ENCODE measurements at places on chromosomes 11 and 22.

DNA sequence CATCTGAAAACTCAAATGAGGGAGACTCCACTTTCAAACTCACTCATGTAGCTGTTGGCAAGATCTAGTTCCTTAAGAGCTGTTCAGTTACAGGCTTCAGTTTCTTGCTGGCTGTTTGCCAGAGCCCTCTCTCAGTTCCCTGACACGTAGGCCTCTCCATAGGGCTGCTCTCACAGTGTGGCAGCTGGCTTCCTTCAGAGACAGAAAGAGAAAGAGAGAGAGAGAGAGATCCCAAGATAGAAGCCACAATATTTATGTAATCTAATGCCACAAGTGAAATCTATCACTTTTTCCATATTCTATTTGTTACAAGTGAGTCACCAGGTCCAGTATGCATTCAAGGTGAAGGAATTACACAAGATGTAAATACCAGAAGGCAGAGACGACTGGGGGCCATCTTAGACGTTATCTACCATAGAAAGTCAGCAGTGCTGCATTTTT is 168.8 kb downstream of the RCN1 start:
- DNase-seq = no peak

DNA sequence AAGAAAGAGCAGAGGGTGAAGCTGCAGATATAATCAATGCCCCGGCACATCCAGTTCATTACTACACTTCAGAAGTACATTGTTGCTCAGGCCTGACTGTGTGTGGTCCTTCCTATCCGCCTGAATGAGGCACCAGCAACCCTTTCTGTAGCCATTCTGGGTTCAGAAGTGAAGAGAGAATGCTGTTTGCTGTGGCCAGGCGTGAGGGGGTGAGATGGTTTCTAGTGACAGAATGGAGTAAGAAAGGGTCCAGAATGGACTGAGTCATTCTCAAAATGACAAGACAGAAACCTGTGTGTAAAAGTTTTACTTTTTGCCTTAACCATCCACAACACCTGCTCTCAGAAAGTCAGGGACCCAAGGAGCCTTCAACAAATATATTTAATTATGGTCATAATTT is 334.8 kb downstream of the GUCY1A2 start:
- DNase-seq = no peak

DNA sequence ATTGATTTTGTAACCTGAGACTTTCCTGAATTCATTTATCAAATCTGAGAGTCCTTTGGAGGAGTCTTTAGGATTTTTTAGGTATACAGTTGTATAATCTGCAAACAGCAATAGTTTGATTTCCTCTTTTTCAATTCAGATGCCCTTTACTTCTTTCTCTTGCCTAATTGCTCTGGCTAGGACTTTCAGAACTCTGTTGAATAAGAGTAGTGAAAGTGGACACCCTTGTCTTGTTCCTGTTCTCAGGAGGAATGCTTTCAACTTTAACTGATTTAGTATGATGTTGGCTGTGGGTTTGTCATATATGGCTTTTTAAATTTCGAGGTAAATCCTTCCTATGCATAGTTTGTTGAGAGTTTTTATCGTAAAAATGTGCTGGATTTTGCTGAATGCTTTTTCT is 227.4 kb downstream of the CSNK2A3 start:
- no peak for DNase-seq

DNA sequence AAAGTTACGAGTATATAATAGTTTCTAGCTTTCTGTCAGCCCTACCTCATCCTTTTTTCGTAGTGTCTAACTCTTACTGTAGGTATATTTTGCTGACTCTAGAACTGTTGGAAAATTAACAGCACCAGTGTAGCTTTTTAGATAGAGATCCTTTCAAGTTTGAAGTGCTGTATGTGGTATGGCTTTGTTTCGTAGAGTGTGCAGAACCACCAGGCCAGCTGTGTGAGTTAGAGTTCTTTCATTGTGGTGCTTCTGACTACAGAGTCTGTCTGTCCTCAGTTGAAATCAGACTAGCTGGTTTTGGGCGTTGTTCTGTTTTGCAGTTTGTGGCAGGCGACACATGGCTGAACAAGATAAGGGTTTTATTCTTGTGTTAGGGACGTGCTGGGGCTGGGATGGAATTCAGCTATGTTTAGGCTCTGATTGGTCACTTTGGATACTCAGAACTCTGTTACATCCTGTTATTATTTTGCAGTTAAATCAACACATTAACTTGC is 3.2 kb downstream of the ARHGEF12 start:
- no peak for DNase-seq

- DNase-seq = no peak
Measured at GRCh38 chr22:30305906-30306626, 16.8 kb upstream of the CASTOR1 start.

GRCh38 chr11:134244593-134244992 is 8.6 kb downstream of the THYN1 start:
- DNase-seq = no peak

DNA sequence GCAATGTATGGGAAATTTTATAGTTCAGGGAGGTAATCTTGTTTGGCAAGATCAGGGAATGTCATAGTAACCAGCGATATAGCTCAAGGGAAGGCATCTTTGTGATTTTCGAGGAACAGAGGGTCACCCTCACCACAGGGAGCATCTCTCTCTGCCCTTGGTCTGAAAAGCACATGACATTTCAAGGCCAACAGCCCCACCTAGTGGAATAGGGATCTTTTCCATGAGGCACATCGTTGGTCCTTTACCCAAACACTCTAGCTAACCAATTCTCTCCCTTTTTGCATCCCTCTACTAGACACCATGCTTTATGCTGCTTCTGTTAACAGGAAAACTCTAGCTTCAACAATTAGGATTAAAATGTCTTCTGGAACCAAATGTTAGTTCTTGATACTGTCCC is 179.0 kb downstream of the GRM5 start:
- no peak for DNase-seq

Data from progenitor cell of endocrine pancreas (in vitro differentiated cells).